ENCODE measurements at places on chromosomes 4 and X.

DNA sequence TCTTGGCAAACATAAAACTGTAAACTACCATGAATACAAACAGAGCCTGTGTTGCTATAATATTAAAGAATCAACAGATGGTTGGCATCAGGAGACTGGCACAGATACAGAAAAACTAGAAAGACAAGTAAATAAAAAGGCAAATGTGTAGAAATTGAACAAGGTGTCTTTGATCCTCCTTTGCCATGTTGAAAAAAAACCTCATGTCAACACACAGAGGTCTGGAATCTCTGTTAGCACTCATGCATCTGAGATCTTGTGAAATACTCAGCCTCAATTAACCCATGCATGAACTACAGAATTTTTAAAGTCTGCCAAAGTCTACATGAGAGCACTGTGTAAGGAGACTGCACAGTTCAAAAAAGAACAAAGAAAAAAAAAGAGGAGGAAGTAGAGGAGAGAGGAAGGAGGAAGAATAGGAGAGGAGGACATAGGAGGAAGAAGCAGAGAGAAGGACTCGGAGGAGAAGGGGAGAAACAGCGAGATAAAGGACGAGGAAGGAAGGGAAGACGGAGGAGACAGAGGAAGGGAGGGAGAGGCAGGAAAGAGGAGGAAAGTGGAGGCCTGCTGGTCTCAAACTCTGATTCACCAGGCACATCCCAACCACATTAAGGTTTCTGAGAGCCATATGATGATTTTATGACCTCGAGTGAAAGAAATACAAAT is 52.8 kb downstream of the PRDM5 start:
- no peak for DNase-seq

GRCh38 chrX:8946563-8946962 is 87.4 kb downstream of the FAM9B start:
- no peak for DNase-seq

GRCh38 chr4:119113033-119113655 is 22.5 kb upstream of the MYOZ2 start:
- DNase-seq: no peak

- DNase-seq: no peak
Measured at GRCh38 chrX:128781506-128781905, 729.3 kb upstream of the ACTRT1 start.

GRCh38 chr4:156298230-156298629 is 344.6 kb upstream of the CTSO start:
- no peak for DNase-seq

DNA sequence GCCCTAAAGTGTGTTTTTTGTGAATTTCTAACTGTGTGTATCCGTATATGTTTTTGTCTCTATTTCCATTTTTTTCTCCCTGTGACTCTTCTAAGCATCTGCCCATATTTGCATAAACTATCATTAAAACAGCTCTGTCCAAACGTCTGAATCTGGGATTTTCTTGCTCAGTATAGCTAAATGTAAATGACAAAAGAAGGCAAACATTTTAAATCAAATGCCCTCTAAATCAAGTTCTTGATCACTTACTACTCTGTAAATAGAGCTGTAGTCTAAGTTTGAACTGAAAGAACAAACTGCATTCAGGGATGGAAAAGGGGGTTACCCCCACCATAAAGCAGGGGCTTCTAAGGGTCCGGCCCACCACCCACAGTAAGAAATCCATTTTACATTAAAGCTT is 432.0 kb upstream of the FAM241A start:
- no peak for DNase-seq

- no peak for DNase-seq
Measured at GRCh38 chr4:1504595-1505500, 98.6 kb upstream of the NKX1-1 start.

GRCh38 chr4:5958199-5958735 is 60.0 kb downstream of the C4orf50 start:
- no peak for DNase-seq

- no peak for DNase-seq
Measured at GRCh38 chrX:45240301-45240700, 39.6 kb upstream of the DIPK2B start.

DNA sequence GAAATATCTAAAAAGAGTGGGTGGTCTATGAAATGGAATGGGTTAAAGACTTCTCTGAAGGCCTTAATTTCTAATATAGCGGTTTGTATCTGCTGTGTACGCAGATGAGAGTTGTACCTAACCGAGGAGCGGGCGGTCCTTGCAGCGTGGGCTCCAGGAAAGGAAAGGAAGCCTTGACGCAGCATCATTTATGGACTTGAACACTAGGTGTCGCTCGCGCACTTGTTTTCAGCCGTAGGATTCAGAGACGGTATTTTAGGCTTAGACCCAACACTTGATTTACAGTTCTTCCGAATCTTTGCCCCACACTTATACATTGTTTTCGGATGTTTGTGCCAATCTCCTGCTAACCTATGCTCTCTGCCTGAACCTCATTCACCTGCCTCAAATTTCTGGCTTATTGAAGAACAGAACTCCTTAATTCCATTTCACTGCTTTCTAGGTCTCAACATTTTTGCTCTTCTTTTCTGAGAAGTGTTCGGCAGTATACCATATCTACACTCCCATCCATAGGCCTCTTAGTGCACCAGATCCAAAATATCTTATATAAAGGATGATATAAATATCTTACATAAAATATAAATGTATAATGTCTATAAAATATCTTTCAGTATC is 48.9 kb upstream of the AADAT start:
- peak; percentile 25 for DNase-seq

DNA sequence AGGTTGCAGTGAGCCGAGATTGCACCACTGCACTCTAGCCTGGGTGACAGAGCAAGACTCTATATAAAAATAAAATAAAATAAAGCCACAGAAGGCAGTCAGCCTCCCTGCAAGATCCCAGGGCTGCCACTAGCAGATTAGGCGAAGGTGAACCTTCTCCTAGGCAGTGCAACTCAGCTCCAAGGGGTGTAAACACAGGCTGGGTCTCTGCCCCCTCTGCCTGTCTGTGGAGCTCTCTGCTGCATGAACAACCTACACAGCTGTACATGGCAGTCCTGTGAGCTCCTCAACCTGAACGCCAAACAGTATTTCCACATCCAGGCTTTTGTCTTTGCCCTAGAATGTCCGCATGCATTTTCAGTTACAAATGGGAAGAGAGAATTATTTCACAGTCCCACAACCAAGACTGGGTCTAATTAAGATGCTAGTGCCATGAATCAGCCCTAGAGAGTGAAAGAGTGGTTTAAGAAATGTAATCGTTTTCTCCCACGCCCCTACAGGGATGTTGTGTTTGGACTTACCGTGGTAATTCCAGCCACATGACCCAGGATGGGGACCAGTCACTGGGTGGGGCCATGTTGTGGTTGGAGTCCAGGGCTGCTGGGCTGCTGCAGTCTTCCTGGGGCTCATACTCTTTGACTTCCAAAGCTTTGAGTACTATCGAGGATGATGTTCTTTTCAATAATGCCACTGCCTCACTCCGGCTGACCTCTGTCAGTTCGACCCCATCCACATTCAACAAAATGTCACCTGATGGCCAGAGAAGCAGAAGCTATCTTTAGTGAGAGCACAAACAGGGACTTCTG is 99.0 kb downstream of the FIP1L1 start:
- no peak for DNase-seq

Data from D721Med (cell line).